CD4-positive, alpha-beta T cell treated with Interleukin-4 for 1 hour (primary cell): ENCODE measurements at places on chromosomes 6 and 20.

- DNase-seq = no peak
Observed at GRCh38 chr6:132194529-132194928, 206.7 kb downstream of the MOXD1 start.

GRCh38 chr6:22357724-22358189, 60.9 kb upstream of the PRL start:
- no peak for DNase-seq

DNA sequence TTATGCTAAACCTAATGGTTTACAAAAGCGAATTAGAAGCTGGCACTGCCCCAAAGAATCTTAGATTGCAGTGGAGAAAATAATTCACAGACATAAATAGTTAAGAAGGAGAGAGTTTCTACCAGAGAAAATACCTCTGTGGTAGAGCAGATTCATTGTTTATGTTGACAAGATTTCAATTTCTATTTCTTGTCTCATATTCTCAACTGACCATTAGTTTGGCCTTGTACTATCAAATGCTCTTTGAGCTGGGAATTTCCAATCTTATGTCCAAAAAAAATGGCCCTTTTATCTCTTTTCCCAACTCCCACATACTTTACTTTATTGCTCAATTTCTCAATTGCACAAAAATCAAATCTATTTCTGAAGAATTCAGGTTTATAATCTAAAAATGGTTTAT, 804.1 kb upstream of the CITED2 start:
- DNase-seq = no peak

- peak; percentile 43 for DNase-seq
Observed at GRCh38 chr6:154928325-154928922, 66.7 kb upstream of the TIAM2 start.

- no peak for DNase-seq
Observed at GRCh38 chr20:44732327-44732726, 13.3 kb upstream of the KCNK15 start.

GRCh38 chr6:100379386-100379785, 85.3 kb downstream of the SIM1 start:
- no peak for DNase-seq

- DNase-seq = no peak
Observed at GRCh38 chr6:84243240-84243639, 15.8 kb upstream of the CEP162 start.

GRCh38 chr6:89311853-89312531, 3.1 kb downstream of the GABRR2 start:
- DNase-seq = no peak

GRCh38 chr20:32920066-32920465, 61.3 kb downstream of the EFCAB8 start:
- no peak for DNase-seq
